Forelimb muscle (tissue), 1 donor: ENCODE measurements at places on chromosomes 1 and 21. TPM values are rescaled to one million over a fixed set of nuclear protein-coding genes. Genes with fewer than 3 reads are reported as not detected.

Gene ACTA1
- 14,286 TPM for polyA plus RNA-seq

Gene CKS1B
- 47.6 TPM for polyA plus RNA-seq

Gene PROX1
- polyA plus RNA-seq: 12.8 TPM

Gene EXTL1
- 4.8 TPM for polyA plus RNA-seq

Gene LHX8
- not detected for polyA plus RNA-seq

Gene VWA5B1
- polyA plus RNA-seq: 0.13 TPM

Gene RHBG
- not detected for polyA plus RNA-seq

Gene SELL
- polyA plus RNA-seq: 1.6 TPM

Gene KRTAP19-1
- polyA plus RNA-seq: not detected

Gene CFHR1
- polyA plus RNA-seq: not detected

Gene KHDRBS1
- 123 TPM for polyA plus RNA-seq

Gene NCF2
- polyA plus RNA-seq: 4.0 TPM

Gene FGR
- 1.4 TPM for polyA plus RNA-seq

Gene TAL1
- 3.3 TPM for polyA plus RNA-seq

Gene MAN1C1
- polyA plus RNA-seq: 9.6 TPM

Gene IFI44L
- polyA plus RNA-seq: 1.0 TPM

Gene TEDDM1
- 0.11 TPM for polyA plus RNA-seq

Gene KRTAP21-2
- not detected for polyA plus RNA-seq

Gene TDRD5
- not detected for polyA plus RNA-seq

Gene GPX7
- polyA plus RNA-seq: 150 TPM

Gene HSD3B2
- not detected for polyA plus RNA-seq

Gene AMY1C
- polyA plus RNA-seq: not detected

Gene CAMK2N1
- 4.2 TPM for polyA plus RNA-seq
